Activated T-helper 1 cell treated with Interleukin-2 at 50 U/mL for 16 hours (primary cell): ENCODE measurements at places on chromosomes 3 and 15.

DNA sequence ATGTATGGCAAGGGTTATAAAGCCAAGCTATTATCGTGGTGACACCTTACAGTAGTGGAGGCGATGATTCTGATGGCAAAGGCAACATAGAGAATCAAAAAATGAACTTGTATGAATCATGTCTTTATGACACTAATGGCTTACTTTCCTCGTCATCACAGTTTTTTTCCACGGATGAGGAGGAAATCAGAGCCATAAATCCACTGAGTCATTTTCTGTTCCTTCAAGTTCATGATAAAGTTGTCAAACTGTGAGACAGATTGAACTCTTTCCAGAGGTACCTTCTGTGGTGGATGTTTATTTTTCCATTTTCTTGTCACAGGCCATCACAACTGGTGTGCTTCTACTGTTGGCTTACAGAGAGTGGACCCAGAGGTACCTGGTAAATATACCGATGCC lies 8.5 kb downstream of the TMEM212 start:
- DNase-seq: no peak

DNA sequence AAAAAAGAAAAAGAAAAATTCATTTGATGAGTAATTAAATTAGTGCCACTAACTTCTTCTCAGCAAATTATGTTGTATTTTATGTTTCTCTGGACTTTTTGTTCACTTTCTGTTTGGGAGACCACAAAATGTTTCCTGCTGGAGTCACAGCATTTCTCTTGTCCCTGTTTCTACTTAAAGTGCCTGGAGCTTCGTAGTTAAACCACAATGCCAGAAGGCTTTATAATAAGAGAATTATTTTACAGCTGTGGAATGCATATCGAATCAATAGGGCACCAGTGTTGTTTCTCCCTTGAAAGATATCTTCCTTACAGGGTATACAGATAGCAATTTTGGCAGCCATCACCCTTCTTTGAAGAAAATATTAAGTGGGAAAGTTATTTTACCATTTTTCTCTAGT lies 3.2 kb downstream of the DTWD1 start:
- no peak for DNase-seq

GRCh38 chr3:74271541-74271940 lies 342.9 kb downstream of the CNTN3 start:
- no peak for DNase-seq

DNA sequence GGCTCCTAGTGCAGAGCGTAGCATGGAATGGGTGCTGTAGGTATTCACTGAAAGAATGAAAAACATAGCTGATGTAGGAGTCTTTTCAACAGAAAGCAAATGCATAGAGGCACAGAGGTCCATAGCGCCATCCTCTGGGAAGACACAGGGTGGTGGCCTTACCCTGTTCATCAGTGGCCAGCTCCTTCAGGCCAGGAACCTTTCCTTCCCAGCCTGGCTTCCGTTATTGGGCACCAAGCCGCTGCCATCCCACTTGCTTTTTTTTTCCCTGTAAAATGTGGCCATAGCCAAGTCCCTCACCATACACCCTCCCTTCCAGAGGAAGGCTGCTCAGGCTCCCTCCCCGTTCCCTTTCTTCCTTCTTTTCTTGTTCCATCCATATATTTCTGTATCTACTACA lies 118.1 kb downstream of the ZNF621 start:
- no peak for DNase-seq

- no peak for DNase-seq
These were observed 153.5 kb upstream of the MEIS2 start for GRCh38 chr15:37253877-37254276.
